ENCODE measurements at places on chromosomes 6 and 20.

GRCh38 chr6:37535759-37536490 lies 36.2 kb upstream of the CCDC167 start:
- no peak for DNase-seq

DNA sequence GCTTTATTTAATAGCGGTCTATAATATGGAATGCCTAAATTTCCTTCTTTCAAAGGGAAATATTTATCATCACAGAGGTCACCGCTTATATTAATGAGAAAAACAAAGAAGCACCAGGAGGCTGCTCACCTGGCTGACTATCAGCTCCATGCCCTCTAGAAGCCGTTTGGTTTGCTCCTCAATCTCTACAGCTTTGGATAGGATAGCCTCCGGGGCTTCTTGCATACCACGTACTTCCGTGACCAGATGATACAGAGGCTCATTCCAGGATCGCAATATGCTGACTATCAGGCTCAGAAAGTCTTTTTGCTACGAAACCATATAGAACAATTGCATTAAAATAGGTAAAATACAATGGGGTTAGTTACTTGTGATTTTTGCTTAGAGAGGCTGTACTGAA lies 6.8 kb downstream of the PRL start:
- DNase-seq, result no peak

DNA sequence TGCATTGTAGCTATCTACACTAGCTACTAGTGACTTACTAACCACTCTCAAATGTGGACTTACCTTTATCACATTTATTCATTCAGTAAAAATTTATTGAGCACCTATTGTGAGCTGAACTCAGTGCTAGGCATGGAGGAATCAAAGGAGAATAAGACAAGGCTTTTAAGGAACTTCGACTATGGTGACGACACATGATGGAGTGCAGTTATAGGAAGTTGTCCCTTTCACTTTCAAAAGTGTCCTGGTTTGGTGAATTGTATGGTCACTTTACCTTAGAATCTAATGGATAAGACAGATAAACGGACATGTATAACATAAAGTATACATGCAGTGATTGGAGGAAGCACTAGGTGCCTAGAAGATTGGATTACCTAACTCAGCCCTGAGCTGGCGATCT lies 4.3 kb downstream of the AKAP7 start:
- no peak for DNase-seq

DNA sequence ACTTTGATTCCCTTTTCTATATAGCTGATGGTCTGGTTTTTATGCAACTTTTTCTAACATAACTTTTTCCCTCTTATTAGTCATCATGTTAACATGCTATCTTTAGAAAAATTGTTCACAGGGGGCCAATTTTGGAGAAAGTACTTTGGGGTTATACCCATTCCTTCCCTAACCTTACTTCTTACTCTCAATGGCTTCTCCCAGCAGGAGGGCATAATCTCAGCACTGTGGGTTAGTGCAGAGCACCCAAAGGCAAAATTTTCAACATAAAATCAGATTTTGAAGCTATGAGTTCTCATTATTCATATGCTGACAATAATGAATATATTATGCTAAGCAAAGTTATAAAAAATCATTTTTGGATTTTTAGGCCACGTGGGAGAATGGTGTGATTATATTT lies 299.2 kb downstream of the SLC35F1 start:
- DNase-seq, result no peak

- peak; percentile 100 for DNase-seq
Measured at GRCh38 chr6:90369024-90369519, 72.4 kb upstream of the BACH2 start.

- peak; percentile 1 for DNase-seq
Measured at GRCh38 chr6:155832596-155832995, 377.0 kb upstream of the NOX3 start.

DNA sequence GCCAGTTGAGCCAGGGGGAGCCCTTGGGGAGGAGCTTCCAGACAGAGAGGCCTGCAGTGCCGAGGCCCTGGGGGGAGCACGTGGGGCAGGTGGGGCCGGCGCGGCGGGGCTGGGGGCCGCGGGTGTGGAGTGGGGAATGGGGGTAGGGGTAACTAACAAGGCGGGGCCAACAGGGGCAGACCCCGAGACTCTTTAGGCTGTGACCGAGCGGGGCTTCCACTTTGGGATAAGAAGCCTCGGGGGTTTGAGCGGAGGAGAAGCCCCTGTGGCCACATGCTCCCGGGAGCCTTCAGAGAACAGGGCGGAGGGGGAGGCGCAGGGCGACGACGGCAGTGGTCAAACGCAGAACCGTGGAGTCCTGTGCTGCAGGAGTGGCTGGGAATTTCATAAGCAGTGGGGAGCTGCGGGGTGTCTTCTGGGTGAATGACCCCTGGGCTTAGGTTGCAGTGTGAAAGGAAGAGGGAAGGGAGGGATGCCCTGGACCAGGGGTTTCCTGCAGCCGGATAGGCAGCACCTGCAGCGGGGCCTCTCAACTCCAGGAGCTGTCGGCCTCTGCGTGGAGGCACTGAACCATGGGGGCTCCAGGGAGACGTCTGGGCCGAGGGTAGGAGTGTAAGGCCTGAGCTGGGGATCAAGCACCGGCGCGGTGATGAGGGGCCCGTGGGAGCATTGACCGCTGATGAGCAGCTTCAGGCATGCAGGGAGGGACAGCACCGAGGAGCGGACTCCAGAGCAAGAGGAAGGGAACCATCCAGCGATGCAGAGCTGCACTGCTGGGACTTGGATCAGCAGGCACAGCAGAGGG lies 121.0 kb downstream of the SYNDIG1 start:
- no peak for DNase-seq

DNA sequence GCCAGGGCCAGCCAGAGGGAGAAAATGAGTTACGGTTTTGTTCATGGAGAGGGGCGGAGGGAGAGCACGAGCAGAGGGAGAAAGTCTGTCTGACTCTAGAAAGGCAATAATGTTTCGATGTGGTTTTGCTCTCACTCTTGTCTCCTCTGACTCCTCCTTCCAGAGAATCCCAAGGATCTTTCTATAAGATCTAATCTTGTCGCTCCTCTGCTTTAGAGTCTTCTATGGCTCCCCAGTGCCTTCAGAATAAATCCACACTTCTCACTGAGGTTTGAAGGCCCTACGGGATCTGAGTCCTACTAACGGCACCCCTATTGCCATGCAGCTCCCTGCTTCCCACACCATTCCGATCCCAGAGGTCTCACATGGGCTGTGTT lies 66.8 kb downstream of the KCNB1 start:
- no peak for DNase-seq

DNA sequence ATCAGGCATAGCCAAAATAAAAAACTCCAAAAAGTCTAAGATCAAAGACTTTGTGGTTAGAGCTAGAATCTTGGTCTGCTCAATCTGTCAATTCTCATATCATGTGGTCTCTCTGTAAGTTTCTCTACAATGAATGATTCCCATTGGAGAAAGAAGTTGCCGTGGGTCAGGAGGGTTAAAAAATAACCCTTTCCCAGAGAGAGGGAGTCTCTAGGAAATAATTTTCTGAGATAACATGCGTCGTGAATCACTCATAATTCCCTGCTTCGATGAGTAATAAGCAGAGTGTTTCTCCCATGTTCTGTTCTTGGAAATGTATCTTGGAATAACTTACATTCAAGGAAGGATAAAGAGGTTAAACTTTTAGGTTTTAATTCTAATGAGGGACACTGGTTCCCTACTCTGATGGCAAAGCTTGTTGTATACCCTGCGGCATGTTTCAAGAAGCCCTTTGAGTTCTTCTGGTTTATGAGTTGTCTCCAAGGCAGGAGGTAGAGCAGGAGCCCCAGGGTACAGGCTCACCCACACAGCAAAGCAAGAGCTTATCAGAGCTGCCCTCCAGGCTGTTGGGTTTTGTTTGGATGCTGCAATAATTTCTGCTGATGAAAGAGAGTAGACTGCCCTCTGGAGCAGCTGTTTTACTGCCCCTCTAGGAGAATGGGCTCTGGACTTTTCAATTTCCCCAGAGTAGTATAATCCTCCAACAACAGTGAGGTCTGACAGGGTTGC lies 599.1 kb downstream of the QKI start:
- DNase-seq, result no peak

- DNase-seq, result no peak
Measured at GRCh38 chr6:36716476-36717093, 19.0 kb downstream of the RAB44 start.

DNA sequence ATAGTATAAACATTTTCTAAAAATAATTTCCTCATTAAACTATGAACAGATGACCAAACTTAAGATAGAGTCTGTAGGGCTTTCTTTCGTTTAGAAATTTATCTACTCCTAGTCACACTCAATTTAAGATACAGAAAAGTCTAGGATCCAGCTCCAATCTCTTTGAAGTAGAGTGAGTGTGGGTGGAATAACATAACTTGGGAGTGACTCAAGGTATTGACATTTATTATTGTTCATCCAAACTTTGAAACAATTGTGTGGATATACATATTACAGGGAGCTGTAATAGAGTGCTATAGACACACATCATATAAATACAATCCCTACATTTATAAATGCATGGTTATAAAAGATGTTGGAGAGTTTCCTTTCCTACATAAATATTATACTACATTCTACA lies 715.2 kb upstream of the MANEA start:
- DNase-seq, result no peak

- DNase-seq, result no peak
Measured at GRCh38 chr20:59636766-59637370, 32.5 kb downstream of the PHACTR3 start.

DNA sequence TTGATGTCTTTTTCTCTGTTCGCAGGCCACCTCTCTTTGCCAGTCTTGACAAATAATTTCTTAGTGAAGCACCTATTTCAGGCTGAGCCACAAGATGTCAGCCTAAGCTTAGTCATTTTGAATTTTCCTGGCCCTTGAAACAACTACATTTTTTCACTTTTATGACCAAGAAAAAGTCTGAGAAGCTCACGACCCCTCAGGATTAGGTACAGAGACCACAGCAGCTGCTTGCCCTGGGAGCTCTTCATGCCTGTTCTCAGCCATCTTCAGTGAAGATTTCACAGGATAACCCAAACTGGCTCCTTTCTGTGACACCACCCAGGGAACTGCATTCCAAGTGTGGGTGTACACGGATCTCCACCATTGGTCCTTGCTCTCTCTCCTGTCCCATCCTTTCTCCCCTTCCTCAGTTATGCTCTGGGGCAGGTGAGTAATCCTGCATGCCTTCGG lies 38.4 kb upstream of the SPTLC3 start:
- DNase-seq, result peak; percentile 50

DNA sequence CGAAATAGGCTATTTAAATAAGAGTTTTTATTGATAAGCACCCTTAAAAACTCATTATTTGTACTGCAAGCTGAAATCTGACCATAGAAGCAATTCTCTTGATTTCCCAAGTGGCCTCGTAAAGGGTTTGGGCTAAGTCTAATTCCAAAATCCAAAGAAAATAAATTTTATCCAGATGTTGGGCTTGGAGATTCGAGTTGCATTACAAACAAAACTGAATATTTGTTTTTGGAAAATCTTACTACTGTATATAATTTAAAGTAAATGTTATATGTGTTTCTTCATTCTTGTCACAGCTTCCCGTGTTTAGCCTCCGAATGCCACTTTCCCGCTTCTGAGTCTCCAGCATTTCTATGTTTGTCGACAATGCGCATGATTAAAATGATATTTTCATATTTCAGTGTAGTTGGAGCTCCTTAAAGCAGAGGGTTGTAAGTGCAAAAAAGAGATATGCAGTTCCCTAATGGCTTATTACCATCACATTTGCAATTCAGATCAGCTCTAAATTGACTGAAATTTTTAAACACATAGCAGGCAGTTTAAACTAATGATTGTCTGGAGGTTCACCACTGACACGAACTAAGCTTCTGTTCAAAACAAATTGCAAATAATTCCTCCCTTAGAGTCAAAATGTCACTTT lies 47.0 kb downstream of the PRL start:
- no peak for DNase-seq
